ENCODE measurements at places on chromosomes 1 and 21.

DNA sequence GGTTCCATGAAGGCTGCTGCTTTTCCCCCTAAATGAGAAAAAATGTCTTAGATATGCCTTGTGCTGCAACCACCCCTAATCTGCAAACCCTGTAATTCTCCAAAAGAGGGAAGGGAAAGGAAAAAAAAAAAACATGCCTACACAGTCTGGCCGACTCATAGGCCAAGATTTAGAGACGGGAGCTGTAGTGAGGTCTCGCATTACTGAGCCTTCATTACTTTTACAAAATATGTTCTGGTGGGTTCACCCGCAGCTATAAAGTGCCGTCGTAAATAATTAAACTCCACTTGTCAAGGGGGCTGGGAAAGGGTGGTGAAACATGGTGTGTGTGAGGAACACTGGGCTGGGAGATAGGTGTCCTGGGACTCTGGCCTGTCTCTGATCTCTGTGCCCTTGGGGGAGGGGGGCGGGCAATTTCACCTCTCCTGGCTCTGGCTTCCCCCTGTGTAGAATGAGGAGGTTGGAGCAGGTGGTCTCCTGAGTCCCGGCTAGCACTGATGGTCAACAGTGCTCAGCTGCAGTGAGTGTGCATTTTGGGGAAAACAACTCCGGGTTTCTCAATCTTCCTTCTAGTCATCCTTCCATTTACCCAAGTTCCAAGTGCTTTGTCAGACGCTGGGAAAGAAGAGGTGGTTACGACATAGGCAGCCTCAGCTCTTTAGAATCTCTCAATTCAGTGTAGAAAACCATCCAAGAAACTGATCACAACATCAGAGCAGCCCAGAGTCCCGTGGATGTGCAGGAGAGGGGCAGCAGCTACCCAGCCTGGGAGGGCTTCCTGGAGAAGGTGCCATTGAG, 82.3 kb downstream of the ACTL8 start:
- peak; percentile 77 for DNase-seq

- peak; percentile 35 for DNase-seq
Observed at GRCh38 chr1:93905734-93906133, 3.5 kb downstream of the GCLM start.

- DNase-seq: peak; percentile 70
Observed at GRCh38 chr1:165073185-165074007, 283.1 kb downstream of the LMX1A start.

- DNase-seq: peak; percentile 60
Observed at GRCh38 chr1:86155807-86156565, 586 bp downstream of the COL24A1 start.

DNA sequence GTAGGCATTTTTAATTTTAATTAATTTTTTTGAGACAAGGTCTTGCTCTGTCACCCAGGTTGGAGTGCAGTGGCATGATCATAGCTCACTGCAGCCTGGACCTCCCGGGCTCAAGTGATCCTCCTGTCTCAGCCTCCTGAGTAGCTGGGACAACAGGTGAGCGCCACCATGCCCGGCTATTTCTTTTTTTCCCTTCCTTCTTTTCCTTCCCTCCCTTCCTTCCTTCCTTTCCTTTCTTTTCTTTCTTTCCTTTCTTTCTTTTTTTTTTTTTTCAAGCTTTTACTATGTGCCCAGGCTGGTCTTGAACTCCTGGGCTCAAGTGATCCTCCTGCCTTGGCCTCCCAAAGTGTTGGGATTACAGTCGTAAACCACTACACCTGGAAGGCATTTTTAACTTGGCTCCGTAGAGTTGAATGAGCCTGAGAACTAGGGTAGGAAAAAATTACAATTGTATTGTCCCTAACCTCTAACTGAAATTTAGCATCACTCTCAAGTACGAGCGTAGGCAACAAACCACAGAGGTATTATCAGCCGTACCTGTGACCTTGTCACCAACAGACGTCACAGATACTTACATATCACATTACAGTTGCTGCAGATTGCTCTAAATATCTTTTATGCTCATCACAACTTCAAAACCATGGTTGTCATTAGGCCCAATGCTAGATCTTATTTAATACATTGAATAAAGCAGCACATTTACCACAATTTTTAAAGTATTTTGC, 8.0 kb downstream of the RUNX3 start:
- no peak for DNase-seq

DNA sequence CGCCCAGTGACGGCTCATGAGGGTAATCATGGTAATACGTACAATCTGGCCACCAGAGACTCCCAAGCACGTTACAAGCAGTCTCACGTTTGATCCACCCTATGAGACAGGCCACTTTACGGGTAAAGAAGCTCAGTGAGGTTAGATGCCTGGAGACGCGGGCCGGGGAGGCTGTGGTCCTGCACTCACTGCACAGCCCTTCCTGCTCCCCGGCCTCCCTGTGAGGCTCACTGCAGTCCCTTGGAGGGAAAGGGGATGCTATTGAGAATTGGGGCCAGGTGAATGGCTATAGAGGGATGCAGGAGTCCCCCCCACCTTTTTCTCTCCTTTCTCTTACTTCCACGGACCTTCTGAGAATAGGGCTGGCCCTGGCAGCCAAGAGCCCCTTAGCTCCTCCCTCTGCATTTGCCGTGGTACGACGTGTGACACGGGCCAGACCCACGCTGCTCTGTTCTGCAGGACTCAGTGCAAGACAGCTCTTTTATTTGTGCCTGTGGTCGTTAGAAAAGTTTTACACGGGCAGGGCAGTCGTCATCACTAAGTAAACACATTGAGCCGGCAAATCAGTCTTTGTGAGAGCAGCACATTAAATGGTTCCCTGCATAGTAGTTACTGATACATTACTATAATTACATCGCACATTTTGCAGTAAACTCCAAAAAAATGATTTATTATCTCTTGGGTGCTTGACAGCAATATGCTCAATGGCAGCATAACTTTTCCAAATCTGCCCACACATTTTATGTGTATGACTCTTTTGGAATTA, 18.8 kb downstream of the KIF26B start:
- no peak for DNase-seq

GRCh38 chr1:60573726-60574409, 500.3 kb upstream of the C1orf87 start:
- DNase-seq: peak; percentile 12

GRCh38 chr1:74683656-74684055, 10.1 kb upstream of the ERICH3 start:
- no peak for DNase-seq

GRCh38 chr1:31576743-31577455, 584 bp downstream of the TINAGL1 start:
- DNase-seq: no peak

GRCh38 chr1:65001231-65001792, 35.0 kb upstream of the JAK1 start:
- DNase-seq: peak; percentile 91

GRCh38 chr1:111603979-111604378, 15.6 kb upstream of the RAP1A start:
- DNase-seq: no peak

- no peak for DNase-seq
Observed at GRCh38 chr1:225934711-225935110, 6.3 kb downstream of the LEFTY2 start.

DNA sequence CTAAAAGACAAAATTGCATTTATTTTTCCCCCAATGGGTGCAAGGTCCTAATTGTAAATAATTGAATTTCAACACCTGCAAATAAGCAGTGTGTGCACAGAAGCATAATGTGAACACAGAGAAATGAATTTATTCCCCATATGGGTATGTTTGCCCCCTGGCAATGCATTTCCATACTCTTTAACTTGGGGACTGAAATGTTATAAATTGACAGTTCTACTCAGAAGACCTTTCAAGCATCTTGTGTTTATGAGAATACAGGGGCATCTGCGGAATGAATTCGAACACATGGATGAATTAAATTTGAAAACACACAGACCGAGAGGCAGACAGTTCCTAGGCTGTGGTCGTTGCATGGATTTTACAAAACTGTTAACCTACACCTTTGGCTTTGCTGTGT, 3.5 kb downstream of the PBX1 start:
- no peak for DNase-seq

DNA sequence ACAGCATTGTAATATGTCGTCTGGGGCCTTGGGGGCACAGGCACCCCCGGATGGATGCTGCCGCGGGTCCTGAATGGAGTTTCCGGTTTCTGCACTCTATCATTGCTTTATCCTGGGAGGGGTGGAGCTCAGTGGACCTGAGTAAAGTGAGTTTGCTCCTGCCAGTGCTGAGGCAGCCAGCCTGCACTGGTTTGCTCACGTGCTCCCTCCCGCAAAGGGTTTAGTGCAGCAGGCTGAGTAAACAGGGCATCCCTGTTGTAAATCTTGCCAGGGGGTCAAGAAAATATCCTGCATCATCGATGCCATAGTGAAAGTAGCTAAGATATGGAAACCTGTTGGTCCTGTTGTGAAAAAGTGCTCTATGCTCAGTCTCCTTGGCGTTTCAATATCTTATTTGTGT, 85.6 kb upstream of the BRINP3 start:
- DNase-seq: no peak

DNA sequence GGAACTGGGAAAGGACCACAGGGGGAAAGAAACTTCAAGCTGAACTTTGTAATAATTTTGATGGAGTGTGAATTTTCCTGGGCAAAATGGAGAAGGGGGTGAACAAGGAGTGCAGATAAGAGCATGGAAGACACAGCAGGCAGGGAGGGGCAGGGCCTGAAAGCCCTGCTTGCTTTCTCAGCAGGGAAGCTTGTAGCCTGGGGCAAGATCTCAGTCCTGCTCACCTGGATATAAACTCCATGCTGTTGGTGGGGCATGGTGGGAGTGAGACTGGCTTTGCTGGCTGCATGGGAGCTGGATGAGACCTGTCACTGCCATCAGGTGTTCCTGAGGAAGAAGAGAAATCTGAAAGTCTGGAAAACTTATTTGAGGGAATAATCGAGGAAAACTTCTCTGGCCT, 58.7 kb upstream of the RC3H1 start:
- no peak for DNase-seq

GRCh38 chr1:150612014-150612345, 17.4 kb downstream of the ENSA start:
- no peak for DNase-seq

- no peak for DNase-seq
Observed at GRCh38 chr21:45747233-45747766, 103.8 kb downstream of the PCBP3 start.

DNA sequence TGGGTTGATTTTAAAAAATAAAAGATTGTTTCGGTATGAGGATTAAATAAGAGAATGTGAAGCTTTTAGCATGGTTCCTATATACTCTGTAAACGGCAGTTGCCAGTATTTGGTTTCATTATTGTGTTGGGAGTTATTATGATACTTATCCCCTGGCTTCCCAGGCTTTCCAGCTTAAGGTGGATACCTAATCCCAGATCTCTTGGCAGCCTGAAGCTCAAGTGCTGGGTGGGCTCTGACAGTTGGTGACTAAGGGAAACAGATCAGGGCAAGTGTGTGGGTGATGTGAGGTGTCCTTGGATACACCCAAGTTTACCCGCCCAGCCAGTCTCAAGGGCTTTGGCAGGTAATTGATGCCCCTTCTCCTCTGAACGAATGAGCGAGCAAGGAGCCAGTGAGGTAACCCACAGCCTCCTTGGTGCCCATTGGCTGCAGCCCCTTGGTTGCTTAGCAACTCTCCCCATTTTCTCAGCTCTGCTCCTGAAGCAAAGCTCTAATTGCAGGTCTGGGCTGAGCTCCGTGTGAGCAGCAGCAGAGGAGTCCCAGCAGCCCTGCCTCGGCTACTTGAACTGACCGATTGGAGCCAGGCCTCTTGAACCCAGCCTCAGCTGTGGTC, 6.1 kb downstream of the IPO13 start:
- no peak for DNase-seq

GRCh38 chr1:112464501-112464900, 44.3 kb upstream of the WNT2B start:
- no peak for DNase-seq

- no peak for DNase-seq
Observed at GRCh38 chr1:44788120-44788860, at the start of gene BEST4. Gene BEST4, minus strand, starts transcription at chr1:44788170. Its CDS starts 465 bp downstream, at chr1:44787705.

- DNase-seq: peak; percentile 38
Observed at GRCh38 chr1:6515771-6516170, 24.3 kb upstream of the PLEKHG5 start.

DNA sequence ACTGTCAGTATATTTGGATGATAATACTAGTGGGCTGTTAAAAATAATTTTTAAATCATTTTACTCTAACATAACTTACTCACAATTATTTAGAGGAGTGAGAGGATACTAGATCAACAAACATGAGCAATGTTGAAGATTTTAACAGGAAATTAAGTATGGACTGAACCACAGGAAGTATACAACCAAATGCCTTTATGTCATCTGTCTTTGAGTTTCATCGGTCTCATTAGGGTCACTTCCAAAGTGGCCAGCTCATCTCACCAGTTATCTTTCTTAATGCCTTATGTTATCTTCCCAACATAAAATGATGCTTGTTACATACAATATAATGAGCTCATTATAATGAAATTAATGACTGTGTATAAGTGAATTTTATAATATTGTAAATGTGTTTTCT, 1.5 kb upstream of the RGS1 start:
- no peak for DNase-seq

DNA sequence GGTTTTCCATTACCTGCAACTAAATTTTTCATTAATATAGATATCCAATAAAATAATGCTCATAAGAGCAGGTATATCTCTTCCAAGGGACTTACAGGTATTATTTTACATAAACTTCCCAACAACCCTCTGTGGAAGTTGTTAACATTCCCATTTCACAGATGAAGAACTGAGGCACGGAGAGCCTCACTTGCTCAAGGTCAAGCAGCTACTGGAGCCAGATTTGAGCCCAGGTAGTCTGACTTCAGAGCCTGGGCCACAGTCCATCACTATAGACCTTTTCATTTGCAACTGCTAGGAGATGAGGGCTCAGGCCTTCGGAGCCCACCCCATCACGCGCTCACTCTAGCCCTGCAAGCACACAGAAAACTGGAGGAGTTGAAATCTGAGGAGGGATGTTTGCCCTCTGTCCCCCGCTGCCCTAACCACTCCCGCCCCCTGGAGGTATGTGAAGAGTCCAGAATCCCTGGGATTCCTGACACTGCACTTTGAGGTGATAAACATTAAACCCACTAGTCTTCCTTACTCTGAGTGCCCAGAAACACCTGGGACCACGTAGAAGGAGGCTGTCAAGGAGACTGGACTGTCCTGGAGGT, 11.7 kb upstream of the ALPL start:
- DNase-seq: no peak

GRCh38 chr21:44349847-44350772, 3.3 kb upstream of the TRPM2 start:
- no peak for DNase-seq

GRCh38 chr1:88890791-88891317, 513 bp downstream of the GTF2B start:
- peak; percentile 27 for DNase-seq

DNA sequence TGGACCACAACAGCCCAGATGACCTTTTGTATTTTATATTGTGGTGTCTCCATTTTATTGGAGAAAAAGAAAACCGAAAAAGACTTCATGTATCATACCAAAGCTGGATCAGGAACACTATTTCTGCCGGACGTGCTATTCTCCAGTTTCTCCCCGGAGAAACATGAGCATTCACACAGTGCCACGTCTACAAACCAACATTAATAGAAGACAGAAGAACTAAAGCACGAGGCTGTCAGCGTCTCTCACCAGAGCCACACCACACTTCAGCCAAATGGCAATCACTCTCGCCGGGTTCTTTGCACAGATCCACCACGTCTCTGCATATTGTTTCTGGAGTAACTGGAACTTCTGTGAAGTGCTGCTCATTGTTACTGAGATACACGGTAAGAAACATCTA, 24.8 kb downstream of the TP53BP2 start:
- no peak for DNase-seq

- DNase-seq: no peak
Observed at GRCh38 chr21:45260191-45260825, 27.4 kb downstream of the POFUT2 start.
